ENCODE measurements at places on chromosomes 1 and 21. TPM values are rescaled to one million over a fixed set of nuclear protein-coding genes. Genes with fewer than 3 reads are reported as not detected.

The LCE3E gene
- not detected for total RNA-seq

The LCE5A gene
- total RNA-seq, result not detected

The TMEM200B gene
- not detected for total RNA-seq

DNA sequence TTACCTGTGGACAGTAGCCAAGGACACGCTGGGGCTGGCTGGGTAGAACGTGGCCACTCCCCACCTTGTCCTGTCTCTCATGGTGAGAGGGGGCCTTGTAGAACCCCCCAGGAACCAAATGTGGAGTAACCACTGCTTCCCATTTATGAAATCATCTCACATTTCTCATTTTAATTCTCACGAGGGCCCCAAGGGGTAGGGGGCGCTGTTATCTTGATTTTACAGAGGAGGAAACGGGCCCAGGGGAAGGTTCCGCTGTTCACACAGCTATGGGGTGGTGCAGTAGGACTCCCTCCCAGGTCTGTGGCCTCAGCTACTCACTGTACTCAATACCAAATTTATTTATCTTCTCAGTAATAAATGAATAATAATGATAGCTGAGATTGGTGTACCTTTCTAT is 5.5 kb downstream of the SMPDL3B start:
- H3K36me3 ChIP-seq, result no peaks in the 10 kb centered on the region
- H3K4me3 ChIP-seq, result no peak overlapping the region
- H3K4me1 ChIP-seq, result peaks cover 6% of the 10 kb centered on the region
- peaks cover 7% of the 10 kb centered on the region for H3K27me3 ChIP-seq
- DNase-seq, result no peak

DNA sequence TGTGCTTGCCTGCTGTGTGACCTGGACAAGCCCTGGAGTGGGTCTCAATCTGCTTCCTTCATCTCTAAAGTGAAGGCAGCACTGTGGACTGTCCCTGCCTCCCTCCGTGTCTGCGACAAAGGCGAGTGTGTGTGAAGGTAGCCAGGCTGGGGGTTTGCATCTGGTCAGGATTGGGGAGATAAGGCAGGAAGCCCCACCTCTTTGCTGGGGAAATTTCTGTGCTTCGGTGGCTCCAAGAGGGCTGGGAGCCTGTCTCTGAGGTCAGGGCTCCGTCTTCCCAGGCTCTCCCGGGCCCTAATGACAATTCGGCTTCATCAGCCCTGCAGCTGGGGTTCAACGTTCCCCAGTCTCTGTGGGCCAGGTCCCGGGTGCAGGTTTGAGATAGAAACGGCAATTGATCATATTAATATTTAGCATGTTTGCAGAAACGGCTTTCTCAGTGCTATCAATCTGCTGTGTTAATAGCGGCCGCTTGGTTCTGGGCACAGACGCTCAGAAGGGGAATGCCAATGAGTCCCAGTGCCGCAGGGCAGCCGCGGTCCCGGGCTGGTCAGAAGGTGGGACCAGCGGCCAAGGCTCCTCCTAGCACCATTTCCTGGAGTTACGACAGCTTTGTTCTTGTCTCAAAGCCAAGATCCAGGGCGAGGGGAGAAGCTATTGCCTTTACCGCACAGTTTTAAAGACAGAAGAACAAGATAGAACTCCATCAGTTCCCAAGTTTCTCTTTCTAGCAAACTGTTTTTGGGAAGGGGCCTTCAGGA is 105.7 kb downstream of the PRDM16 start:
- H3K4me1 ChIP-seq, result peaks cover 5% of the 10 kb centered on the region
- no peaks in the 10 kb centered on the region for H3K36me3 ChIP-seq
- H3K27me3 ChIP-seq, result peaks cover 19% of the 10 kb centered on the region
- no peak for DNase-seq

GRCh38 chr21:42381347-42381984 is 14.4 kb downstream of the TMPRSS3 start:
- H3K4me3 ChIP-seq, result no peak overlapping the region
- peaks cover 2% of the 10 kb centered on the region for H3K36me3 ChIP-seq
- H3K27me3 ChIP-seq, result peaks cover 6% of the 10 kb centered on the region
- peaks cover 35% of the 10 kb centered on the region for H3K4me1 ChIP-seq

Data from activated B cell treated with CpG ODN at 0.5 μM for 24 hours (primary cell).